Ovary (tissue), 10 donors: ENCODE measurements at places on chromosomes 5 and 9. TPM values are rescaled to one million over a fixed set of nuclear protein-coding genes. Genes with fewer than 3 reads are reported as not detected.

The LEAP2 gene
- 1.0 TPM for total RNA-seq

The ROR2 gene
- 32.4 TPM for total RNA-seq

The EGFLAM gene
- total RNA-seq = 9.3 TPM

The SOX30 gene
- total RNA-seq = 0.12 TPM
